ENCODE measurements at places on chromosomes 16 and 17.

DNA sequence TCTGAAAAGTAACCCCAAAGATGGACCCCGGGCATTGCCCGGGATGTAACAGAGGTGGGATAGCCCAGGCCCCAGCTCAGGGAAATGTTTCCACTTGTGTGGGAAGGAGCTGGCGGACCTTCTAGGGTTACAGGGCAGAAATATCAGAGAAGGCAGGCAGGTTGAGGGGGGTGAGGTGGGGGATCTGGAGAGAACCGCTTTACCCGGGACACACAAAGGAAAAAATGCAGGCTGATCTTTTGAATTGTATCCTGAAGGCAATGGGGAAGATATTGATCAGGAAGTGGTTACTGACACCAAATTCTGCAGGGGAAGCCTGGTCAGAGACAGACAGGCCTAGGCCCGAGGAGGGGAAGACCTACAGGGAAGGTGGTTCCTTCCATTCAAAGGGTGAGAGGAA, 3.5 kb downstream of the SLC47A1 start:
- DNase-seq, result no peak

- DNase-seq, result no peak
Measured at GRCh38 chr16:60091529-60091928, 1357.4 kb upstream of the GOT2 start.

DNA sequence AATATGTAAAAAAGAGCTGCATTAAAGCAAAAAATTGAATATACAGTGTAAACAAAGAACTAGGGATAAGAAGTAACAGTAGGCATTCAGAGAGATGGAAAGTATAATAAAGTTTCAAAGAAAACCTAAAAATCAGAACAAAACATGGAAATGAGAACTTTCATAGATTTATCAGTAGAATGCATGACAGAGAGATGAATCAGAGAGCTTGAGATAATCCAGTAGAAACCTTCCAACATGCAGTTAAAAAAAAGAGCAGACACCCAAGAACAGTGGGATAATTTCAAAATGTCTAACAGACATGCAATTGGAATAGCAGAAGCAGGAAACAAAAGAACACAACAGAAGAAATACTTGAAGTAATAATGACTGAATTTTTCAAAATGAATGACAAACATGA, 1384.2 kb downstream of the CDH11 start:
- DNase-seq, result peak; percentile 38

- DNase-seq, result peak; percentile 29
Measured at GRCh38 chr17:49496183-49496866, 1.2 kb downstream of the NGFR start.

DNA sequence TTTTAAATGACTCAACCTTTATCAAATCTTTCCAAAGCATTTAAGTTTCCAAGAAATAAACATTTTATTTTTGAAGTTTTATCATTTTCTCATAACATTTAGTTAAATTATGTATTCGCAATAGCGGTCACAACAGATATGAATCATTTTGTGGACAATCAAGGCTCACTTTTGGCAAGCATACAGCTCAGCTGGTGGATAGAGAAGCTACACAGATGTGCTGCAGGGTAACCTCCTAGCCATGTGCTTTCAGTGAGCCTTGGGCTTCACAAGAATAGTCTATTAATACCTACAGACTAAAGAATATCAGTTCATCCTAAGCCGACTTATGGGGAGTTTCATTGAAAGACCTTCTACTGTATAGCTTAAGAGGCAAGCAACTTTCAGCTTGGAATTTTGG, 144.8 kb downstream of the MRTFB start:
- no peak for DNase-seq

- DNase-seq, result peak; percentile 85
Measured at GRCh38 chr17:42409523-42410318, 13.3 kb downstream of the CAVIN1 start.

- DNase-seq, result no peak
Measured at GRCh38 chr17:28940675-28941074, 10.6 kb downstream of the PHF12 start.

- no peak for DNase-seq
Measured at GRCh38 chr17:76076765-76077583, 2.0 kb upstream of the ZACN start.

DNA sequence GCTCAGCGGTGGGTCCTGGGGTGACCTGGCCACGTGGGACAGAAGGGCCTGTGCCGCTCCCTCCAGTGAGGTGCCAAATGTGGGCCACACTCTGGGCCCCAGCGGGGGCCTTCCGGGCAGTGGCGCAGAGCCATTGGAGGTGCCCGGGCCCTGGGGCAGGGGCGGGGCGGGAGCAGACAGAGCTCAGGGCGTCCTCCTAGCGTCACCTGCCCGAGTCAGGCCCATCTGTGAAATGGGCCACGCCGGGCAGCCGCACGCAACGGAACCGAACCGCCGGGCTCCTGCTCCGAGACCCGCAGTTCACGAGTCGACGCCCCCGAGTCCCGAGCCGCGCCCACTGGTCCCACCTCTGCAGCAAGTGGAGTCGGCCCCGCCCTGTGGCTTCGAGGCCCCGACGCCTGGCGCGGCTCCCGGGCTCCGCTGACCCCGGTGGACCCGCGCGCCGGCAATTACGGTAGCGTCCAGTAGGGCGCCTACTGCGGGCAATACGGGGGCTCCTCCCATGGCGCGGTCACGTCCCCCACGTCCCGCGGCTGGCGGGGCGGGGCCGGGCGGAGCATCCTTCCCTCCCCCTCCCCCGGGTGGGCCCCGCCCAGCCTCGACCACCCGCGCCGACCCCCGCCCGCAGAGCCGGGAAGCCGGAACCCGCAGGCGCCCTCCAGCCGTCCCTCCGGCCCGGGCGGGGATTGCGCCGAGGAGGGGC, 1.9 kb downstream of the SLC16A3 start:
- peak; percentile 88 for DNase-seq
